ENCODE measurements at places on chromosomes 16 and 17.

GRCh38 chr17:66582373-66583111 lies 252.4 kb upstream of the CACNG5 start:
- no peak for DNase-seq

GRCh38 chr16:83727018-83727417 lies 80.8 kb upstream of the HSBP1 start:
- no peak for DNase-seq

GRCh38 chr16:57277586-57277985 lies 6.9 kb downstream of the PLLP start:
- peak; percentile 14 for DNase-seq

DNA sequence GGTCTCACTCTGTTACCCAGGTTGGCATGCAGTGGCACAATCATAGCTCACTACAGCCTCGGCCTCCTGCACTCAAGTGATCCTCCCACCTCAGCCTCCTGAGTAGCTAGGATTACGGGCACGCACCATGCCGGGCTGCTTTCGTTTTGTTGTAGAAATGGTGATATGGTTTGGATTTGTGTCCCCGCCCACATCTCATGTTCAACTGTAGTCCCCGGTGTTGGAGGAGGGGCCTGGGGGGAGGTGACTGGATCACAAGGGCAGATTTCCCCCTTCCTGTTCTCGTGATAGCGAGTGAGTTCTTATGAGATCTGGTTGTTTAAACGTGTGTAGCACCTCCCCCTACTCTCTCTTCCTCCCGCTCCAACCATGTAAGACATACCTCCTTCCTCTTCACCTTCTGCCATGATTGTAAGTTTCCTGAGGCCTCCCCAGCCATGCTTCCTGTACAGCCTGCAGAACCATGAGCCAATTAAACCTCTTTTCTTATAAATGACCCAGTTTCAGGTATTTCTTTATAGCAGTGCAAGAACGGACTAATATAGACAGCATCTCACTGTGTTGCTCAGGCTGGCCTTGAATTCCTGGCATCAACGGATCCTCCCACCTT lies 6.0 kb downstream of the PDZD9 start:
- DNase-seq = no peak

DNA sequence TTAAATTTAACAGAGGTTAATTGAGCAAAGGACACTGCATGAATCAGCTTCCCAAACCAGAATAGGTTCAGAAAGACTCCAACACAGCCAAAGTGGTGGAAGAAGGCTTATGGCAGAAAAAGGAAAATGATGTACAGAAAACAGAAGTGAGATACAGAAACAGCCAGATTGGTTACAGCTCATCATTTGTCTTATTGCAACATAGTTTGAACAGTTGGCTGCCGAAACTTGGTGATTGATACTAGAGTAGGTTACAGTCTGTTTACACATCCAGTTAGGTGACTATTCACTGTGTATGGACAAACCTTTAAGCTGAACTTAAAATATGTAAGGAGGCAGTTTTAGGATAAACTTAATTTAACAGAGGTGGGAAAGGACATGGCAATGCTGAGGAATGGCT lies 18.3 kb downstream of the TMEM100 start:
- no peak for DNase-seq

GRCh38 chr17:5533486-5534315 lies 47.3 kb downstream of the MIS12 start:
- DNase-seq = no peak

- no peak for DNase-seq
Observed at GRCh38 chr16:4859190-4859899, 12.1 kb downstream of the UBN1 start.

DNA sequence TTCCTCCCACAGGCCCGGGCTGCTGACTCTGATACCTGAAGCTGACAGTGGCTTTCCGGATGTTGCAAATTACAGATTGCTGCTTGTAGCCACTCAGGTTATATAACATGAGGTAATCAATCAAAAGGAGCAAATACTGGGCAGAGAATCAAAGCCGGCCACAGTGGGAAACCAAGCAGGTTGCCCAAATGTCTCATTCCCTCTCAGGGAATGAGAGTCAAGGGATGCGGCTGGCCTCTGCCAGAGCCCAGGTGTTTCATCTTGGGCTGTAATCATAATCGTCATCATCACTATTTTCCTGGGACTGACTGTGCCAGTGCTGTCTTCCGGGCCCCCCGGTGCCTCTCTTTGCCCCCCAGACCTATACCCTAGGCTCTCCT lies 292.4 kb upstream of the FOXF1 start:
- DNase-seq = no peak

GRCh38 chr16:63655846-63656245 lies 1466.0 kb downstream of the CDH11 start:
- DNase-seq = no peak

GRCh38 chr16:87762620-87763019 lies 3.2 kb downstream of the KLHDC4 start:
- no peak for DNase-seq

- DNase-seq = no peak
Observed at GRCh38 chr17:36930583-36930900, 6.7 kb upstream of the LHX1 start.

DNA sequence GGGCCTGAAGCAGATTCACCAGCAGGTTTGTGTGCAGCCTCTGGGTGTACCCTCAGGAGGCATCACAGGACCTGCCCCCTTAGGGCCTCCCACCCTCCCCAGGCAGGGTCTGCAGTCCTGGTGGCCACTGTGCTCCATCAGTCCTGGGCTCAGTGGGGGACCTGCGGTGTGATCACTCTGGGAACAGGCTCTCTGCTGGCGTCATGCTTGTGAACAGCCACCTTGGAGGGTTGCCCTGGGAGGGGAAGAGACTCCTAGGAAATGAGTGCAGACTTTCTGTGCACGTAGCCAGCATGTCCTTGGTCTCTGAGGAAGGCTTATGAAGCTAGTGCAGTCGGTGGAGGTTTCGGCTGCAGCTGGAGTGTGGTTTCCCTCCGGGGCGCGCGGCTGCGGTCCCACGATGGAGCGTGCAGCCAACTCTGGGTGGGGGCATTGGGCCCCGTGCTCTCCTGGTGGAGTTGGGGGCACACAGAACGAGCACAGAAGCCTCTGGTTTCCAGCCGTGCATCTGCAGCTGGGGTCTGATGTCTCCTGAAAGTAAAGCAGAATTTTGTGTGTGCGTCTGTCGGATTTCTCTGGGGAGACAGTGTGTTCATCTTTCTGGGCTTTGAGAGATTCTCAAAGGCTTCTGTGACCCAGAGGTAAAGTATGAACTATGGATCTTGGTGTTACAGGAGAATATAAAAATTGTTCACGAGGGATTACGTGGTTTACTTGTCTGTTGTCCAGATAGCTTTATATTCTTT lies 68.1 kb upstream of the ZNF750 start:
- no peak for DNase-seq

DNA sequence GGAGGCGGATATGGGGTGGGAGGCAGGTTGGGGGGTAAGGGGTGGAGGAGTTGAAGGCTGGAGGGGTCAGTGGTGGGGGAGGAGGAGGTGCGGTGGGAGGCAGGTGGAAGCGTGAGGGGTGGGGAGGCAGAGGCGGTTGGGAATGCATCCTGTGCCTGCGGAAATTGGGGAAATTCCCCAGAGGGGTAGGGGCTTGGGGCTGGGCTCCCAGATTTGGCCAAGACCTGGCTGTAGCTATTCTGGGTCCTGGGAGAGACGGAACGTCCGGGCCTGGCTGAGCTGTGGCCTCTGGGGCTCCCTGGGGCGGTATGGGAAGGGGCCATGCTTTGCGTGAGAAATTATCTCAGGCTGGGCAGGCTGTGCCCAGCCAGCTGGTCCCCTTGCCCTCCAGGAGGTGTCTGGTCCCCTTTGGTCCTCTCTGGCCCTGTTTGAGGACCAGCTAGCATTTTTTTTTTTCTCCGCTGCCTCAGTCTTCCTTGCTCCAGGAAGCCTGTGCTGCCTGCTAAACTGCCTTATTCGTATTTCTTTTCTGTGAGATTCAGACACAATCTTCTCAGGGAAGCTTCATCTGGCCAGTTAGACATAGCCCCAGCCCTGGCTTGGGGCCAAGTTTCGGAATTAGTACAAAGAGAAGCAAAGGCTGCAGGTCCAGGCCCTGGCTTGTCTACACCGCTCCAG lies 7.3 kb upstream of the TRPV2 start:
- no peak for DNase-seq

GRCh38 chr16:67716097-67716496 lies 3.0 kb downstream of the GFOD2 start:
- DNase-seq = no peak

GRCh38 chr16:64878940-64879339 lies 242.9 kb downstream of the CDH11 start:
- DNase-seq = no peak

GRCh38 chr16:29898135-29898803 lies 1.1 kb downstream of the SEZ6L2 start:
- no peak for DNase-seq

GRCh38 chr17:19011581-19011980 lies 7.0 kb upstream of the FAM83G start:
- DNase-seq = no peak

DNA sequence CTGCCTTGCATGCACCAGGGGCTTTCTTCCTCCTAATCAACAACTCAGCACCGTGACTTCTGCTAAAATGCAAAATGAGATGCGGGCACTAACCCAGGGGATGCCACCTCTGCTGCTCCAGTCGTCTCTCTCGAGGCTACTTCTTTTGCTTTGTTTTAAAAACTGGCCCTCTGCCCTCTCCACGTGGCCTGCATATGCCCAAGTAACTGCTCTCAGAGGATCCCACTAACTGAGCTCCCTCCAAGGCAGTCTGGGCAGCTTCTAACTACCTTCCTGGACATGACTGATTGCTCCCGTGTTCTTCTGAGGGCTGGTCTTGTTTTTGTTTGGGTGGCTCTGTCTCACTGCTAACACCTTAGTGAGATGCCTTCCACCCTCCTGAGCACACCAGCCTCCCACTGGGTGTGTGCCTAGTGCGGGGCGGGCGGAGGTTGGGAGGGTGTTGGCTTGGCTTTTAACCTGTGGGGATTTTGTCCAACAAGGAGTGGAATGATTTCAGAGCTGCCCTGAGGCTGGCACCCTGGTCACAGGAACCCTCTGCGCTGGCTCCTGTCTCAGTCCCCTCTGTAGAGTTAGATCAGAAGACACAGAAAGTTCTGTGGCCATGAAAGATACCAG lies 8.9 kb upstream of the LGALS9 start:
- no peak for DNase-seq
